ENCODE measurements at places on chromosomes 1 and 21.

DNA sequence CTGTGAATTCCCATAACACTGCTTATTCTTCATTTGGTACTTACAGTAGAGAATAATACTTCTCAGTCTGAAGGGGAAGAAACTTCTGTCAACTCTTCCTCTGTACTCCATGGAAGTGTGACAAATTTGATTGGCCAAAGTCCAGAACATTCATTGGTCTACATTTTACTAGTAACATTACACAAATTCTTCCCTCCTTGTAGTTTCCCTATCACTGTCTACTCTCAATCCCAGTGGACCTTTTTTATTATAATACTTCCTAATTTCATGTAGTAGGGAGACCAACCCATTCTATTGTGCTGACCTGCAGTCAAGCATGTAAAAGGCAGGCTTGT lies 74.7 kb downstream of the ALG6 start:
- DNase-seq, result no peak

DNA sequence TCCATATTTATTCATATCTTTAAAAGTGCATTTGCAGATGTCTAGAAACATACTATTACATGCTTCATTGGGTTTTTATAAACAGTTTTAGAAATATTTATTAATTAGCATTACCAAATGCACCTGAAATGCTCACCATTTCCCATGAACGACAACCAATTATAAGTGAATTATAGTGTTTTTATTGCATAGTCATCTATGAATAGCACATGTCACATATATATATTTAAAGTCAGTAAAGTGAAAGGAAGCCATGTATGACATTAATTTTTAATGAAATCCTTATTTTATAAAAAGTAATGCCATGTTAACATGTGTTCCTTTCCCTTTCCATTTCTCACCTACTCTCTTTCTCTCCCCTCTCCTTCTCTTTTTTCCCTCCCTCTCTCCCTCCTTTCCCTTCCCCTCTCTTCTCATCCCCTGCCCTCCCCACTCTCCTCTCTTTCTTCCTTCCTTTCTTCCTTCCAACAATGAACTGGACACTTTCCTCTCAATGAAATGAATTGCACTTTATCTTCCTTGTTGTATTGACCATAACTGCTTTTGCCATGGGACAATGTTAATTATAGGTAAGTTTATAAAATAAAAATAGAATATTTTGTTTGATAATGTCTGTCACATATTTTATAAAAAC lies 179.3 kb downstream of the NCAM2 start:
- DNase-seq, result no peak

GRCh38 chr1:55050283-55050682 lies 10.9 kb downstream of the PCSK9 start:
- no peak for DNase-seq

DNA sequence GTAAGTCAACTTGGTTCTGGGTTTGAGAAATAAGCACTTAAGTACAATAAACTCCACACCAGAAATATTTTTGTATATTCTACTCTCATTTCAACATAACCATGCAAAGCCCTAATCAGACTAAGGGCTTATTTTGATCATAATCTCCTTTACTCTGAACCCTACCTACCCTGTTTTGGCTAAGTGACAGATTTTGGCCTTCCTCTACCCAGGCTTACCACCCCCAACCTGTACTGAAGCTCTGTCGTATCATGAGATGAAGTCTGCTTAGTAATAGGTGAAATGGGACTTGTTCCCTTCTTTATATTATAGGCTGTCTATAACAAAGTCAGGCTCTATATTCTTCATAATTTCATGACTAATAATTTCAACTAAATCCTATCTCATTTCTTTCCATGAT lies 135.5 kb downstream of the RERE start:
- no peak for DNase-seq

DNA sequence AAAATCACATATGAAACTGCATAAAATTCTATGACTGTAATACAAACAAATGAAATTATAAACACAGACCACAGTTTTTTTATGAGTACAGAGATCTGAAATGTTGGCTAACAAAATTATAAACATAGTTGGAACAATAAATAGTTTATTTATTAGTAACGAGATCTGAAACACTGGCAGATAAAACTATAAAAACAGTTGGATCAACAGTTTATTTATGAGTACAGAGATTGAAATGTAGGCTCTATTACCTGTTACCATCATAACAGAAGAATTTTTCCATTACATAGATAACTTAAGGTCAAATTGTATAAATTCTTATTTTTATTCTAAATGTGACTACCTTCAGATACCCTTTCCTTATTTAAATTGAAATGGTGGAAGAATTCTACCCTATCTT lies 14.5 kb downstream of the EYA3 start:
- no peak for DNase-seq

DNA sequence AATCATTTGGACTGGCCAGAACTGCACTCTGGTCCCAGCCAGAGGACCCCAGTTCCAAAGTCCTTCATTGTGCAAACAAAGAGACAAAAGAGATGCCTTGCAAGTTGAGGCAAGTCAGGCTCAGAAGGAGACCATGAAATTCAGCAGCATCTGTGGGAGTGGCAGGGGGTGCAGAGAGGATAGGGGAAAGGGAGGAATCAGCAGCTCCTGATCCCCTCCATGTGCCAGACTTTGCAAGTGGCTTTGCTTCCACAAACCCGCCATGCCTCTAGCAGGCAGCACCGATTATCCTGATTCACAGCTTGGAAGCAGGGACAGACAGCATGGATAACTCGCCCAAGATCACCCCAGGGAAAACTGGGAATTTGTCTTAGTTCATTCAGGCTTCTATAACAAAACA lies 2.1 kb upstream of the CAPN9 start:
- DNase-seq, result no peak

DNA sequence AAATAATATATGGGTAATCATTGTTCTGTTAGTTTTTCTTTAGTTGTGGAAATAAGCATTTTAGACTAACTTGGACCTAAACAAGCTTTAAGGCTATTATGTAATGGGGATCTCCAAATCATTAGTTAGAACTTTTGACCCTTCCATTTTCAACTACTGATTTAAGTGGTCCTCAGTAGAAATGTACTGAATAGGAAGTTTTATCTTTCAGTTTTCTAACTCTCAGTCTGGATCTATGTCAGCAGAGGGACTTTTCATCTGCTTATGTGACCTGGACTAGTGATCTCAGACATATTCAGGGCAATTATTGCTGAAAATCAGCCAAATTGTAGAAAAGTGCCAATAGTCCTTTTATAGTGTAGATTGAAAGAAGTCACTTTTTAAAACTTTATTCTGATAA lies 56.0 kb downstream of the SASS6 start:
- DNase-seq, result no peak

DNA sequence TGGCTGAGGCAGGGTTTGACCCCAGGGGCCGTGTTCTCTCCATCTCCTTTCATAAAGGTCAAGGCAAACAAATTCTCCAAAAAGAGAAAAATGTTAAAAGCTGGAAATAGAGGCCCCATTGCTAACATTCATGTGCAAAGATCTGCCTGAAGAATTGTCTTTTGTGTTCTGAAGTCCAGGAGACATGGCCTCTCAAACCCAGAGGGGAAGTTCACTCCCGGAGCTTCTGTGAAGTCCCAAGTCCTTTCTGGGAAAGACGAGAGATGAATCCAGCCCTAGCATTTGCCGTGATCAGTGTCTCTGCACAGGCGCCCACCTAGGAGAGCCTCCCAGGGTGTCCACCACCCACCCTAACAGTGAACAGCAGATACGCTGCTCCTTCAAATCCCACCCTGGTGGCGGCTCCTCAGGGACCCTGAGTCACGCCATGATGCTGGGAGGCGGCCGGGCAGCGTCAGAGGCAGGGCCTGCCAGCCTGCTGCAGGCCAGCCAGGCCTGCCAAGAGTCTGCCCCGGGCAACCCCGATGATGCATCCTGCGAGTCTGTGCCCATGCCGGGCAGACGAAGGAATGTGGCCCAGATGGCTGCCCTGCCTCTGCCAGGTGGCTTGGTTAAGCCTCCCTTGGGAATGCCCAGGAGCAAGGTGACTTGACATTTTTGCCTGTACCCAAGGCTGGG lies 5.2 kb upstream of the C2CD2 start:
- DNase-seq, result no peak

GRCh38 chr1:92786111-92786901 lies 1.4 kb upstream of the EVI5 start:
- DNase-seq, result no peak

- DNase-seq, result no peak
These were observed 11.9 kb downstream of the PTPN22 start for GRCh38 chr1:113859478-113860175.

DNA sequence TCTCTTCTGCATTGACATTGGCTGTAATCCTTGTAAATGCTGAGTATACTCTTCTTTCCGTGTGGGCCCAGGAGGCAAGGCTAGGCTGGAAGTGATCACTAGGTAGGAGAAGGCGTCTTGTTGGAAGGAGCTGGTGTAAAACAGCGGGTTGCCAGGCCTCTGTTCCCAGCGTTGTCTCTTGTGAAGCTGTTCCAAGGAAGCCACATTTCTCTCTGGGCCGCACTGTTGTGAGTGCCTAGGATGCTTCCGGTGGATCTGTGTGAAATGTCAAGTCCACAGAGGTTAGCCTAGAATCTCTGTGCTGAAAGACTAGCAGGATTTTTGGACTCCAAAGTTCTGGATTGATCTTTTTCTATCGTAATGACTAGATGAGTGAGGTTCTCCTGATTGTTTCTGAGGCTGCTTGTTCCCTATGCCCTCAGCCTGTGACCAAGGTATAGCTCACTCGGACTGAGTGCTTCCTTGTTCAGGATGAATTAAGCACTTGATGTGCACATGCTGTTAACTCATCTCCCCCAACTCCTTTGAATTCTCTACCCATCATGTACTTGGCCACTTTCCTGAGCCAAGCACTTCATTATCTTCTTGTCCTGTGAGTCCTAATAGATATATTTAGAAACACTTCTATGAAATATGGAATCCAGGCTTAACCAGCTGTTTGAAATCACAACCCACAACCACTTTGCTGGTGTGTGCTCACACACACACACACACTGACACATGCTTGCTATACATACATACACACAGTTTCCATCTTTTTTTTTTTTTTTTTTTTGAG lies 63.3 kb downstream of the PBX1 start:
- no peak for DNase-seq

GRCh38 chr1:9595156-9595967 lies 6.7 kb downstream of the TMEM201 start:
- DNase-seq, result no peak

DNA sequence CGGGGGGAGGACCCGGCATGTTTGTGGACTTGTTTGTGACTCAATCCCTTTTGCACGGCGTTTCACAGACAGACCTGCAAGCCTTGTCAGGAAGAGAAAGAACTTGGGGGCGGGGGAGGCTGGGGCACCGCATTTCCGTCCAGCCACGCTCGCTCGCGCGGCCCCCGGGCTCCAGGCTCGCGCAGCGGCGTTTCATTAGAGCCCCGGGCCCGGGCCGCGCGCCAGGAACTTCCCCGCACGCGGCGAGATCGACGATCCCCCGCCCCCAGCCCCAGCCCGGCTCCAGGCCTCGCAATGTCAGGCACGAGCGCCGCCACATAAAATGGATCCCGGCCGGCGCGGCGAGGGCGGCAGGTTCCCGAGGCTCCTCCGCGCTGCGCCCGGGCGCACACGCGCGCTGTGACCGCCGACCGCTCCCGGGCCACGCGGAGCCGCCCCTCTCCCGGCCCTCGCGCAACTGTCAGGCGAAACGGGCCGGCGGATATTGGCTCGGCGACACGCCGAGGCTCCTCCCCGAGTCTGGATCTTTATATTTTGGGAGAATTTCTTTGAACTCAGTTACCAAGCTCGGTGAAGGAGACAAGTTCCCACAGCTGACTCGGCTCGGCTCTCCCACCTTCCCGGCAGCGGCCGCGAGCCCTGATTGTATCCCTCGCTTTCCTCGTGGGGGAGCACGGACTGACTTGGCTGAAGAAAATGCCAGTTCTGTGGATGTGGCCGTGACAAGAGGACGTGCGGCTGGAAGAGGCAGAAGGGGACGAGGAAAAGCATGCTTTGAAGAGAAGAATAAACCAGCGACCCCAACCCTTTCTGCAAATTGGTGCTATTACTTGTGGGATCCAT lies at the start of gene KIF26B:
TSS of gene KIF26B (plus strand) at position 557 of the 843 bp plus-strand sequence. CDS start 440 bp downstream, outside the sequence.
- peak; percentile 38 for DNase-seq

GRCh38 chr1:151985270-151985669 lies 8.4 kb downstream of the S100A10 start:
- no peak for DNase-seq

DNA sequence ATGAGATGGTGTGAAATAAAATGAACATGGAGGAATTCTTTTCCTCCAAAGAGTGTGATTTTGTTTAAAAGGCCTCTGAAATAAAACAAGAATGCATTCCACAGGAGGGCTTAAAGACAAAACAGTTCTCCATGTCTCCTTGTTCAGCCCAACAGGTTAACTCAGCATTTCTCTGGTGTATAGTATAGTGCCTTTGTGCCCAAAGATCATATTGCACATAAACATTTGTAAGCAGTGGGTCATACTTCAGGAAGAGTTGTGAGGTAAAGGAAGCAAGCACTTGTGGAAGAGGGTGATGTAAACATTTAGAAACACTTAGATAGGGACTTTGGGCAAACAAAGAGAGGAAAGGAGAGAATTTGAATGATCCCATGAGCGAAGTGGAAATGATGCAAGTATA lies 433.9 kb downstream of the SIPA1L2 start:
- no peak for DNase-seq

GRCh38 chr1:17579951-17580939 lies 40.7 kb downstream of the ARHGEF10L start:
- no peak for DNase-seq

DNA sequence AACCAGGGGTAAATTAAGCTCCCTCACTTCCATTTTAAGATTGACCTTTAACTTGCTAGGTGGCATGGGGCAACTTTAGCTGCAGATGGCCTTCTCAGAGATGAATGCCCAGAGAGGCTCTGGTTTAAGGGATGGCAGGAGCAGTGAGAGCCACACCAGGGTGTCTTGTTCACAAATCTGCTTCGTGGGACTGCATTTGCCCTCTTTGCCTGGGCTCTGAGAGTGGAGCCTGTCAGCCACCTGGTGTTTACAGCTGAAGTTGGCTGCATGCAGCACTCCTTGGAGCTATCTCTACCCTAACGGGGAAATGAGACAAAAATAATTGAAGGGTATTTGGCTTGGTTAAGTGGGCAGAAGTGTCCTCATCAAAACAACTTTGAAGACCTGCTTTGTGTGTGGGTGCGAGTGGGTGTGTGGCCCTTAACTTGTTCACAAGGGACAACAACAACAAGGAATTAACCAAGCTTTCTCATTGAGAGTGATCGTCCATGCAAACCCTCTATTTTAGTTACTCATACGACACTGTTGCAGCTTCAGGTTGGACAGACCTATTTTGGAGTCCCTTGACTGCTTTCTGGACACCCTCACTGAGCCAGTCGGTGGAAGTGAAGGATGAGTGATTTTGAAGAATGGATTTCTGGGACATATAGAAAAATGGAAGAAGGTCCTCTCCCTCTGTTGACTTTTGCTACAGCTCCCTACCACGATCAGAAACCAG lies 29.8 kb downstream of the PGM1 start:
- DNase-seq, result no peak

GRCh38 chr1:147472966-147473732 lies 68.2 kb upstream of the BCL9 start:
- no peak for DNase-seq

GRCh38 chr1:181651276-181651675 lies 168.0 kb downstream of the CACNA1E start:
- no peak for DNase-seq

GRCh38 chr1:158311066-158311465 lies 20.3 kb downstream of the CD1B start:
- no peak for DNase-seq

Measured in stimulated activated naive CD8-positive, alpha-beta T cell treated with anti-CD3 and anti-CD28 coated beads, Interleukin-15, amount 100 ng/mL, for 72 hours (primary cell).